K562 (cell line): ENCODE measurements at places on chromosomes 2 and 18.
A peak's percentile ranks its signal among the peaks of the same experiment; 100 is the strongest.

- no peak for DNase-seq
Observed at GRCh38 chr2:106020032-106020431, 174.1 kb downstream of the UXS1 start.

DNA sequence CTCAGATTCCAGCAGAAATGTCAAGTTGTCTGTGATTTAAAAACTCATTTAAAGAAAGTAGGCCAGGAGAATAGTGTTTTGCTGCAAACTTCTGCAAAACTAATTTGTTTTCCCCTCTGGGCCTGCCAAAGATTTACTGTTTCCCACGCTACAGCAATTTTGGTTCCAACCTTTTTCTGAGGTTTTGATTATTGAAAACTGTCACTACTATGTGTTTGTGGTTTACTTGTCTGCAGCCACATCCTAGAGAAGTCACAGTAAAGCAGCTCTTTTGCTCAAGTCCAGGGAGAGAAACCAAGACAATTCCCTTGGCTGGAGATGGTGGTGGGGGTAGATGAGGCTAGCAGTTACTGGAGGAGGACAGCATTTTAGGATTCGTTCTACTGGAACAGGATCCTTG is 12.8 kb downstream of the IL1R2 start:
- DNase-seq = no peak

GRCh38 chr2:178282075-178282815 is 87.9 kb downstream of the OSBPL6 start:
- DNase-seq = no peak

DNA sequence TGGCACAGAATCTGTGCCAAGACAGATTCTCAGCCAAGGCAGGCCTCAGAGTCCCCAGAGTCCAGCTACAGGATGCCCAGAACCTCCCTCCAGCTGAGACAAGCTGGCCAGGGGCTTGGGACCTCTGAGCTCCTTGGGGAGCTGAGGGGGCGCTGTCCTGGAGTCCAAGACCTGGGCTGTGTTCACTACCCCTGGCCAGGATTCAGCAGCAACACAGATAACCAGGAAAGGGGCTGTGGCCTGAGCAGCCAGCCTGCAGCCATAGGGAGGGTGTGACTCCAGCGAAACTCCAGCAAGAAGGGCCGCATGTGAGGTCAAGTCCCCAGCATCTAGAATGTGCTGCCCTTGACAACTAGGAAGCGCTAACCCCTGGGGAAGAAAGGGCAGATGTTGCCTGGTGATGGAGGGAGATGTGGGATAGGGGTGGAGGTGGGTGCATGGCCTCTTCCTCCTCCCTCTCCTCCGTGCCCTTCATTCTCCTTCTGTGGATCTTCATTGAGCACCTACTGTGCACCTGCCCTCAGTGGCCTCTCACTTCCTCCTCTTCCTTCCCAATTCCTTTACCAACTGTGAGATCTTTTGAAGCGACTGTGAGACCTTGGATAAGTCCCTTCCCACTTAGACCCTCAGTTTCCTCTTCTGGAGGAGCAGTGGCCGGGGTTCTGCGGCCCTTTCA is 7.7 kb upstream of the ARID5A start:
- peak; percentile 34 for DNase-seq

- no peak for DNase-seq
Observed at GRCh38 chr2:232395586-232395985, 11.1 kb upstream of the ALPG start.

DNA sequence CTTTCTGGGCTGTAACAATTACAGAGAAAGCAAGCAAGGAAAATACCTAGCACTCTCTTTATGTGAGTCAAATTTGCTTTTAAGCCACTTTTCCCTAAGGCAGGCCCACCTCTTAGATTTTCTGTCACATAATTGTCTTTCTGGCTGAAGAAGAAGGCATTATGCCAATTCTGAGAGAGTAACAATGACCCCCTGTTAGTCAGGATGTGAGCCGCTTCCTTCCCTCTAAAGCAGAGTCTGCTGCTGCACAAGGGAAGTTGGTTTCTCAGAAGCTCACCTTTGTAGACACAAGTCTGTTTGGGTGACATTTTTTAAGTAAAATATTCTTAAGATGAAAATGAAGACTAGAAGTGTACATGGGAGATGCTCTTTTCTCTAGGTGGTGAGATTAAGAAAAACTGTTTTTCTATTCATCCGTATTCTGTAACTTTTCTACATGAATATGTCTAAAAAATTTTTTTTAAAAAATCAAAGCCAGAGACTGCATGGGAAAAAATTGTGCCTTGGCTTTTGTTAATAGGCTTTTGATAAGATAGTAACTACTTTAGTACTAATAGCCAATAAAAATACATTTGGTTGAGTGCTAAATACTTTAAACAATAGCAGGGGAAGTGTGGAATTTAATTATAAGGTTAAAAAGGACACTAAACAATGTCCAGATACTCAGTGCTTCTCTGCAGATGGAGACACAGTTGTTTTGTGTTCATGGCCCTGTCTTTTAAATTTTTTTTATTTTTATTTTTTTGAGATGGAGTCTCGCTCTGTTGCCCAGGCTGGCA is 33.4 kb upstream of the VPS54 start:
- DNase-seq = no peak

DNA sequence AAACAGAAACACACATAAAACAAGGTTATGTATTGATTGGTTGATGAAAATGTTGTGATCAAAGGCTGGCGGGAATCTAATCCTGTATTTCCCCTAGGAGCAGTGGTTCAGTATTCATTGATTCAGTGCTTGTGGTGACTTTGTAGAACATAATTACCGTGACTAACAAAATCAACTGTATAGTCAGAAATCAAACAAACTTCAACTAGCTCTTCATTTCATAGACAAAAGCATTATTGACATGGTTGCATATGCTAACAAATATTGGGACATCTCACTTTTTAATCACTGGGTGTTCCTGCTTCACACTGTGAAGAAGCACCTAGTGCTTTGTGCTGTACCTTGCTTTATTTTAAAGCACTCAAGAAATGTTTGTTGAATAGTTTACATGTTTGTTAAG is 41.4 kb downstream of the USP14 start:
- no peak for DNase-seq

- no peak for DNase-seq
Observed at GRCh38 chr2:30361751-30362394, 85.2 kb upstream of the LCLAT1 start.

GRCh38 chr18:33951031-33951430 is 273.7 kb downstream of the NOL4 start:
- DNase-seq = no peak

DNA sequence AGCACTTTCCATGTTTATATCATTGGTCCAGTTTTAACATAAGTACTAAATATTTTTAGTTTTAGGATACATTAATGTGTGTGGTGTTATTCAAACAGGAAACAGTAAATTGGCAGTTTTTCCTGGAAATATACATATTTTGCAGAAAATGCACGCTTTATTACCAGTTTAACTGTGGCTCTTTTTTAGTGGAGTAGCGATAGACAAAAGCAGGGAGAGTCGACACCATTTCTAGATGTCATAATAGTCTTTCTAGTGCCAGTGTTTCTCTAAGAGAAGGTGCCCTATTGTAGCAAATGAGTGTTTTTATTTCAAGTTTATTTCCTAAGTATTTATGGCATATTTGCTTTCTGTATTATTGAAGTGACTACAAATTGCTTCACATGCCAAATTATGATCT is 9.1 kb upstream of the SLC35G4 start:
- no peak for DNase-seq
